ENCODE measurements at places on chromosomes 2 and 18. TPM values are rescaled to one million over a fixed set of nuclear protein-coding genes. Genes with fewer than 3 reads are reported as not detected.

The KIAA1328 gene
- total RNA-seq: 3.3 TPM

GRCh38 chr2:234330902-234331301, 166.0 kb downstream of the ARL4C start:
- no peak for DNase-seq

DNA sequence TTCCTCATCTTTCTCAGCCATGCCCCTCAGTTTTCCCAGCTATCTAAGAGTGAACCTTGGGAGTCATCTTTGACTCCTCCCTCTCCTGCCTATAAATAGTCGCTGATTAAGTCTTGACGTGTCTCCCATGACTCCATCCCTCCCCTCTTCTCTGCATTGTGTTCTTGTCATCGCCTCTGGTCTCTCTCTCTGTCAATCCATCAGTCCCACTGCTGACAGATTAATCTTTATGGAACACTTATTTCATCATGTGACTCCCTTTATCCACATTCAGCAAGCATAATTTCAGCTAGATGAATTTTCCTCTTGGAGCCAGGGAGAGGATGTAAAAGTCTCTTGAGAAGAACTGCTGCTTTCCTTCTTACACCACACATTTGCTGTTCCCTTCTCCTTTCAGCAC, 9.4 kb downstream of the ADAM23 start:
- DNase-seq: peak; percentile 77

GRCh38 chr2:225429717-225430116, 30.2 kb downstream of the NYAP2 start:
- peak; percentile 41 for DNase-seq

All from SK-MEL-5 (cell line).